Activated CD4-positive, alpha-beta T cell treated with anti-CD3 and anti-CD28 coated beads for 24 hours (primary cell): ENCODE measurements at places on chromosomes 5 and 9.

GRCh38 chr9:9117866-9118265 lies 1318.3 kb upstream of the DMAC1 start:
- DNase-seq, result no peak

- DNase-seq, result no peak
Measured at GRCh38 chr9:33147416-33148169, 19.5 kb downstream of the B4GALT1 start.

DNA sequence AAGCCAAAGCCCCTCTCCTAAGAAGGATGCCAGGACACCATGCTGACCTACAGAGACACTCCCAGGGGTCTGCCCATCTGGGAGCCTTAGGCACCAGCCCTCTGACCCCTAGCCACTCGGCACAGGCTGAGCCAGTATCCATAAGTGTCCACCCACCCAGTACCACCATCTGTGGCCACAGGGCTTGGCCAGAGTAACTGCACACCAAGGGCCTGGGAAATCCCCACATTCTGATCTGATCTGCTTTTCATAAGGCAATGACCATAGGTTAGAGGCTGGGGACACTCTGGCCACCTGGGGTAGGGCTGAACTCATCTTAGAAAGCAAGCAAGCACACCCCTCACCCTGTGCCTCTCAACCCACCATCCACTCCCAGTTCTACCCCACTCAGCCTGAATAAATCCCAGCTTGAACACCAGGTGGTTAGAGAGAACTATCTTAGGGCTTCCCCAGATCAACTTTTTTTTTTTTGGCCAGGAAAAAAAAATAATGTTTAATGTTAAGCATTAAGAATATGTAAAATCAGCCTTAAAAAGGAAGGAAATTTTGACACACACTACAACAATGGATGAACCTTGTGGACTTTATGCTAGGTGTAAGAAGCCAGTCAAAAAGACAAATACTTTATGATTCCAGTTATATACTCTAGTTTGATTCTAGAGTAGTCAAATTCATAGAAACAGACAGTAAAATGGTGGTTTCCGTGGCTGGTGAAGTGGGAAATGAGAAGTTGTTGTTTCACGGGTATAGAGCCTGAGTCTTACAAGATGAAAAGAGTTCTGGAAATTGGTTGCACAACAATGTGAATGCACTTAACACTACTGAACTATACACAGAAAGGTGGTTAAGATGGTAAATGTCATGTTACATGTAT lies 6.2 kb downstream of the GNPDA1 start:
- no peak for DNase-seq

GRCh38 chr5:5678909-5679308 lies 256.4 kb downstream of the ICE1 start:
- DNase-seq, result no peak
